ENCODE measurements at places on chromosomes 7 and 10.

- no peak for DNase-seq
Observed at GRCh38 chr7:90053094-90053493, 101.2 kb upstream of the STEAP1 start.

DNA sequence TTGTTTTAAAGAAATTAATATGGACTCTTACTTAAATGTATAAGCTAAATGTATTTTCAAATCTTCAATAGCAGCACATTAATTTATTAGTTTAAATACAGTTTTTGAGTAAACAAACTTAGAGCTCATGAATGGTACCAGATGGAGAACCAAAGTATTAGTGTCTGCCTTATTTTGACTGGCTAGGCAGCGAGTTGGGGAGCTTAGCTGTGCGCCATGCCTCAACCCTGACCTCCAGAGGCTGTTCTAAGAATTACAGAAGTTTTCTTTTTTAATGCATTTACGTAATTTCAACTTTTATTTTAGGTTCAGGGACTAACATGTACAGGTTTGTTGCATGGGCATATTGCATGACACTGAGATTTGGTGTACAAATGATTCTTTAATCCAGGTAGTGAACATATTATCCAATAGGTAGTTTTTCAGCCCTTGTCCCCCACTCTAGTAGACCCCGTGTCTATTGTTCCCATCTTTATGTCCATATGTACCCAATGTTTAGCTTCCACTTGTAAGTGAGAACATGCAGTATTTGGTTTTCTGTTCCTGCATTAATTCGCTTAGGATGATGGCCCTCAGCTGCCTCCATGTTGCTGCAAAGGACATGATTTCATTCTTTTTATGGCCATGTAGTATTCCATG, 166.8 kb downstream of the IQUB start:
- peak; percentile 67 for DNase-seq

GRCh38 chr7:45181286-45181960, 23.8 kb downstream of the RAMP3 start:
- no peak for DNase-seq

DNA sequence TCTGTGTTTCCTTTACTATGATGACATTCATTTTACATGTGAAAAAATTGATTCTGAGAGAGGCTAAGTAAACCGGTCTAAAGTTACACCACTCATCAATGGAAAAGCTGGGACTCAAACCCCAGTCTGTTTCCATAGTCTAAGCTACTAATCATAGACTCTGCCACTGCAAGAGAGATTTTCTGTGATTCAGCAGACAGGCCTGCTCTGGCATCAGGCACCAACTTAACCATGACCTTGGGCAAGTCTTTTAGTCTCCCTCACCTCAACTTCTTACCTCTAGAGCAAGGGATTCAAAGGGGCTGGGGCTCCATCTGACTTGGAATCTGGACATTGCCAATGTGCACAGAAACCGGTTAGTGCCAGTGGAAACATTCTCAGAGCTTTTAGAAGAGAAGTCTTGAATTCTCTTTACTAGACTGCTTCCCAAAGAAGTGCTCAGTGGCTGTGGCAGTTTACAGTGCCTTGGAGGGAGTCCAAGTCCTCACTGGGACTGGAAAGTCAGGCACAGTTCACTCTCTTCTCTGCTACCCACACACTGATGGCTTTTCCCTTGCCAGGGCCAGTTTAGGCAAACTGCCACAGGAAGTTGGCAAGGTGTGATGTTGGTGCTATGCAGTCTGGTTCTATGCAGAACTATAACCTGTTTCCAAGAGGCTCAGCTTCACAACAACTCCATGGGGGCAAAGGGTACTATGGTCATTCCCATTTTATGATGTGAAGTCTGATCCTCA, 4.5 kb upstream of the BLNK start:
- no peak for DNase-seq

GRCh38 chr7:86665669-86666068, 22.0 kb downstream of the GRM3 start:
- no peak for DNase-seq

GRCh38 chr7:19107081-19107355, 10.4 kb downstream of the TWIST1 start:
- DNase-seq: no peak

DNA sequence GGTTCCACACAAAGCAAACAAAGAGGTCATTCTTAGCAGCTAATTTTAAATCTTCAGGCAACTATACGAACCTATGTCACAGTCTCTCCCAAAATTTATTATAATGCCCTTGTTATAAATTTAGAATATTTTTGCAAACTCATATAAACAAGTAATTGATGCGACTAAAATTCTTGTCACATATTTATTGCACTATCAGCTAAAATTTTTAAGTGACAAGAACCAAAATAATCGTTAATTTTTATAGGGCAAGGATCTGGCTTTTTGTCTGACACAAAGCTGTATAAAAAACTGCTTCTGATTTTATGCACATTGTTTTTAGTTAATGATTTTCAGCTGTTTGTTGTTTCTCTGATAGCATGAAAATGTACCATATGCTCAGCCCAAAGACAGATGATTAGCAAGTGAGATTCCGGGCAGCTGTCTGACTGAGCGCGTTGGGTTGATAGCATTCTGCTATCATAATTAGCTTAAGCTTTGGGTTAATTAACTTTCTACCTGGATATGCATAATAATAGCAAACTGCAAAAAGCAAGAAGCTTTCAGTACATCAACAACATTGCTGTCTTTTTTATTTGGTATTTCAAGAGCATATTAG, 136.0 kb downstream of the MGMT start:
- no peak for DNase-seq

DNA sequence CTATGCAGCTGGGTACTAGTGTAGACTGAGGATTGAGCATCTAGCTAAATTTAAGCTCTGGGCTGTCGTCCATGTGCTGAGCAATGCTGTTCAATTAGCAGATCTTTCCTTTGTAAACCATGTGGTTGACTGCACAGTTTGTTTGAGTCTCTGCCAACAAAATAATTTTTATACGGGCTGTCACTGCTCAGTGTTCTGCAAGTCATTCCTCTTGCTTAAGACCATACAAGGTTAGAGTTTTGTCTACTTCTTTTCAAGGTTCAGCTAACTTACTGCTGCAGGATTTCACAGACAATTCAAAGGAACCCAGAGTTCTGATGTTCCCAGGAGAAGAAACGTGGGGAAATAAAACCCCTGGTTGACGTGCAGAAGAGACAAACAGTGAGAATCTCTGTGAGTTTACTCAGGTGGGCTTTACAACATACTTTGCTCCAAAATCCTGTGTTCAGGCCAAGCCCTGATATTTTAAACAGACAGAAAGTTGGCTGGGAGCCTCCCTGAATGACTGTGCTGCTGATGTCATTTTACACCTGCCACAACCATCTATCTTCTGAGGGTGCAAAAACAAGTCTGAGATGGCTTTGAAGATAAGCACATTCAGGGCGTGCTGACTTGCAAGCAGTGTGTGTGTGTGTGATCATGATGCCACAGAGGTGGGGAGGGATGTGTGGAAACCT, 177.1 kb upstream of the SVIL start:
- DNase-seq: peak; percentile 33

GRCh38 chr10:44051091-44051490, 333.8 kb downstream of the CXCL12 start:
- no peak for DNase-seq

DNA sequence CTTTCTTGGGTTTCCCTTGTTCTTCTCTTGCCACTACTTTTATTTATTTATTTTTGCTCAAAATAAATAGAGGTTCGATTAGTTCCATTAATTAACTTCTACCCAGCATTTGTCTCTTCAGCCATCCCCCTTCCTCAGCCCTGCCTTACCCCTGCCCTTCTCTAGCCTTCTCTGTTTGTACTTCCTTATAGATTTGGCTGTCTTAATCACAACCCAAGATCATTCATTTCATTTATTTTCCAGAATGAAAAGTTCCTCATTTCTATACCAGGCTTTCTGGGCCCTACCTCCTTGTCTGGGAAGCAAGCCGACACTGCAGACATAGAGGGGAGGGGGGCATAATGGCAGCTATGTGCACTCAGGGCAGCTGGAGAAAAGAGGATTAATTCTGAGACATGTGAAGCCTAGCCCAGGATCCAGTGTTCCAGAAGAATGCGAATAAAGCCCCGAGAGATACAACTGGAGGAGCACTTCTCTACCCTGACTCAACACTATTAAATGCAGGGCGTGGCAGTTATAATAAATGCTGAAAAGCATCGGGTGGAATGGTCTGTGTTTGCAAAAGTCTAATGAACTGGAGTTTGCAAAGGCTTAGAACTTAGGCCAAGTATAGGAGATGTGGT, 6.4 kb upstream of the PDCD4 start:
- no peak for DNase-seq

DNA sequence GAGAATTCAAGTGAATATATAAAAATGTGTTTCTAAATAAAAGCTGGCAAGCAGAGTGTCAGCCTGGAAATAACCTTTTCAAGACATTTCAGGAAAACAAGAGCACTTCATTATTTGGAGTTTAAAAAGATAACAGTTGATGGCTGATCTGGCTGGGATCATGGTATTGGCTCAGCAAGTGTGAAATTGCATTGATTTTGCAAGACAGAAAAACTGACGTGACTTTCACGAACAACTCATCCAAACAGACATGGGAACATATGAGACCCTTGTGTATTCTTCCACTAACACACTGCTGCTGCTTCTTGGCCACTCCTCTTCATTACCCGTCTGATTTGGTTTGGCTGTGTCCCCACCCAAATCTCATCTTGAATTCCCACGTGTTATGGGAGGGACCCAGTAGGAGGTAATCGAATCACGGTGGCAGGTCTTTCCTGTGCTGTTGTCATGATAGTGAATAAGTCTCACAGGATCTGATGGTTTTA, 108.5 kb downstream of the RAB18 start:
- no peak for DNase-seq

GRCh38 chr7:103914147-103914899, 75.1 kb downstream of the RELN start:
- no peak for DNase-seq

- DNase-seq: no peak
Observed at GRCh38 chr7:143351060-143351459, 11.5 kb downstream of the FAM131B start.

GRCh38 chr10:74039561-74040145, 41.7 kb downstream of the VCL start:
- no peak for DNase-seq

GRCh38 chr7:27435461-27435860, 192.9 kb downstream of the EVX1 start:
- no peak for DNase-seq

- DNase-seq: no peak
Observed at GRCh38 chr10:76729841-76730487, 907.6 kb downstream of the KCNMA1 start.

DNA sequence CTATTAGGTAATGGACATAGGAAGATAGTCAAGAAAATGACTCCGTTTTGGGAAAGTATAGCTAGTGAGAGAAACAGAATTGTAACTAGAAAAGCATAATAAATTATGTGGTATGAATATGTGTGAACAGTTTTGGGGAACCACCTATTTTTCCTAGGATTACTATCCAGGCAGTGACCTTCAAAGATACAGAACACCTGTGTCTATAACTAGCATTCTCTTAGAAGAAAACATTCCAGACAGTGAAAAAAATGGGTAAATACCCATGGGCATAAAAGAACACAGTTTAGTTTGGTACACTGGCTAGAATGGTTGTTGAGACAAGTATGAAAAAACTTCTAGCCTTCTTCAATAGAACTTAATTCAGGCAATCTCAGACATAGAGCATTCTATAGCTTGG, 690.8 kb downstream of the MAGI2 start:
- DNase-seq: no peak

GRCh38 chr7:149772956-149773434, 393 bp downstream of the ZNF467 start:
- DNase-seq: peak; percentile 60

DNA sequence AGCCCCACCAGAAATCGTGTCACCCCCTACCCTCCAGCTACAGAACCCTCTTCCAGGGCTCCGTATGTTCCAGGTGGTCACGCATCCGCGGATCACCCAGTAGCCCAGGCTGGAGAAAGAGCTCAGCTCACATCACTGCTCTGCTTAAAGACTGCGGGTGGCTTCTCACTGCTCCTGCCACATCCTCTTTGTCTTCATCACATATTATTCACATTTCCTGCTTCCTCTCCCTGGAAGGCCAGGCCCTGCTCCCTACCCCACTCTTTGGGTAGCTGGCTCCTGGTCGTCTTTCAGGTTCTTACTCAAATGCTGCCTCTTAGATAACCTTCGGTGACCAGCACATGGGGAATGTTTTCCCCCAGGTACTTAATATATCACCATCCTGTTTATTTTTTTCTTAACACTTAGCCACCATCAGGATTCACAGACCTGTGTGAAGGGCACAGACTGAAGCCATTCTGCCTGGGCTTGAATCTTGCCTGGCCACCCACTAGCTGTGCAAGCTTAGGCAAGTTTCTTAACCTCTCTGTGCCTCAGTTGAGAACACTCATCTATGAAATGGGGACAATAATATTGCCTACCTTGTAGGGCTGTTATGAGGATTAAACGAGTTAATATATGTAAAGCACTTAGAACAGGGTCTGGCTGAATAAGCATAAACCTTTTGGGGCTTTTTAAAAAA, 307.8 kb downstream of the PRPF18 start:
- no peak for DNase-seq

- DNase-seq: no peak
Observed at GRCh38 chr10:1957057-1957456, 219.7 kb upstream of the ADARB2 start.

- no peak for DNase-seq
Observed at GRCh38 chr10:126309228-126309883, 78.9 kb downstream of the ADAM12 start.

- no peak for DNase-seq
Observed at GRCh38 chr7:130189343-130189742, 15.9 kb downstream of the TMEM209 start.

DNA sequence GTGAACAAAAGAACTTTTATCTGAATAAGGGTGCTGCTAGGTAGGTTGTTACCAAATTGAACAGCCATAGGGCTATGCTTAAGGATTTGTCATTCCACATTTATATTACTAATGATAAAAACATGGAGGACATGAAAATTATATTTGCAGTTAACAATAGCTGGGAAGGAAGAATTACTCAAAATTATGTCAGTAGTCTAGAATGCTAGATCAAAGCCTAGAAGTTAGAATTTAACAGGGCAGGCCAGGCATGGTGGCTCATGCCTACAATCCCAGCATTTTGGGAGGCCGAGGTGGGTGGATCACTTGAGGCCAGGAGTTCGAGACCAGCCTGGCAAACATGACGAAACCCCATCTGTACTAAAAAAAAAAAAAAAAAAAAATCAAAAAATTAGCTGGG, 9.4 kb downstream of the STK17A start:
- no peak for DNase-seq

DNA sequence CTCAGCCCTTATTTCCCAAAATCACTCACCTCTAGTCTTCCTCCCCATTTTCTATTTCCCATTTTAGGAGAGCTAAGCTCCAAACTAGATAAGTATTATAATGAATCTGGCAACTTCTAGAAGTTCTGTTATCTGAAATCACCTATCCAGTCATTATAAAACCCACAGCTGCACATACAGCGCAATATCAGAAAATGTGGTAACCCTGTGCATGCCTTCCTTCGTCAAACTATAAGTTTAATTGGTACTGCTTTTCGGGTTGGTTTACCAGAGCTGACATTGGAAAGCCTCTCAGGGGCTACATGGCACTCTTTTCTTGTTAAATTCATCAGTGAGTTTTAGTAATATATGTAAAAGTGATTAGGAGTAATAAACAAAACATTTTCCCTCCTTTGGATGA, 1.6 kb downstream of the LAMB4 start:
- no peak for DNase-seq
